Natural killer cell (primary cell): ENCODE measurements at places on chromosomes 1 and 21. TPM values are rescaled to one million over a fixed set of nuclear protein-coding genes. Genes with fewer than 3 reads are reported as not detected.

- no peaks in the 10 kb centered on the region for H3K27me3 ChIP-seq
- no peak overlapping the region for H3K27ac ChIP-seq
- no peak for DNase-seq
These were observed 20.2 kb upstream of the LRRC47 start for GRCh38 chr1:3816331-3817137.

- DNase-seq = no peak
- no peak overlapping the region for H3K4me3 ChIP-seq
- H3K27ac ChIP-seq = no peak overlapping the region
- no peaks in the 10 kb centered on the region for H3K36me3 ChIP-seq
These were observed 208.5 kb downstream of the KCNT2 start for GRCh38 chr1:196399713-196400112.

GRCh38 chr1:12499539-12500240 is 118.3 kb downstream of the DHRS3 start:
- H3K27ac ChIP-seq = no peak overlapping the region
- H3K4me1 ChIP-seq = no peaks in the 10 kb centered on the region
- no peak for DNase-seq
- H3K27me3 ChIP-seq = no peaks in the 10 kb centered on the region

DNA sequence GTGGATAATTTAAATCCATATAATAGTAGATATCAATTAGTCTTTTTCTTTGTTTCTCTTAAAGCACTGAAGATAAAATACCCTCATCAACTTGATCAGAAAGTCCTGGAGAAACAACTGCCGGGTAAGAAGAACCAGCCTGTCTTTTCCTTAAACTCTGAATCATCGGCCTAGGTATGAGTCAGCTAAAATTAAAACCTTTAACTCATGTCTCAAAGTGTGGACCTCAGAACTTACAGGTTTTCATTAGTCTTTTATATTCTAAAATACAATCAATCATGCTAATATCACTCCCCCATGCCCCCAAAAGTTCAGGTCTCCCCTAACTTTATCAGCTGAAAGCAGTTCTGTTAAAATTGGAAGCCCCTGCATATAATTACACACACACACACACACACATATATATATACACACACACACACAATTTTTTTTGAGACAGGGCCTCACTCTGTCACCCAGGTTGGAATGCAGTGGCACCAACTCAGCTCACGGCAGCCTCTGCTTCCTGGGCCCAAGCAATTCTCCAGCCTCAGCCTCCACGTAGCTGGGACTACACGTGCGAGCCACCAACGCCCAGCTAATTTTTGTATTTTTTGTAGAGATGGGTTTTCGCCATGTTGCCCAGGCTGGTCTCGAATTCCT is 61.3 kb downstream of the B3GALNT2 start:
- H3K27me3 ChIP-seq = no peaks in the 10 kb centered on the region
- peaks cover 55% of the 10 kb centered on the region for H3K36me3 ChIP-seq
- no peak overlapping the region for H3K27ac ChIP-seq

DNA sequence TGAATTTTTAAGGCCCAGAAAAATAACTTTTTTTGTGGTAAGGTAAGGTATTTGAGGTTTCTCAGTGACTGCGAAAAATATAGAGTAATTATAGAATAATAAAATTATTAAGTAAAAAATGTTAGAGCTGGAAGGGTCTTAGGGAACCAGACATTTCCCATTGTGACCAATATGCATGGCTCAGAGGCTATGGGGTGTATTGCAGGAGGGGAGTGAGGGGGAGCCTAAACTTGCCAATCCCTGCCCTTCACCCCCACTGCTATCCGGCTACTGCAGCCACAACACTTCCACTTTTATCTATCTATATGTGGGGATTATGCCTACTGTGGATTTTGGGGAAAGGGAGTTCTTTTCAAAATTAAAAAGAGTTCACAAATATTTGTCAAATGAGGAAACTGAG is 7.6 kb upstream of the GADD45A start:
- H3K27me3 ChIP-seq = no peaks in the 10 kb centered on the region
- no peaks in the 10 kb centered on the region for H3K4me1 ChIP-seq
- no peaks in the 10 kb centered on the region for H3K36me3 ChIP-seq
- DNase-seq = no peak
- no peak overlapping the region for H3K27ac ChIP-seq

DNA sequence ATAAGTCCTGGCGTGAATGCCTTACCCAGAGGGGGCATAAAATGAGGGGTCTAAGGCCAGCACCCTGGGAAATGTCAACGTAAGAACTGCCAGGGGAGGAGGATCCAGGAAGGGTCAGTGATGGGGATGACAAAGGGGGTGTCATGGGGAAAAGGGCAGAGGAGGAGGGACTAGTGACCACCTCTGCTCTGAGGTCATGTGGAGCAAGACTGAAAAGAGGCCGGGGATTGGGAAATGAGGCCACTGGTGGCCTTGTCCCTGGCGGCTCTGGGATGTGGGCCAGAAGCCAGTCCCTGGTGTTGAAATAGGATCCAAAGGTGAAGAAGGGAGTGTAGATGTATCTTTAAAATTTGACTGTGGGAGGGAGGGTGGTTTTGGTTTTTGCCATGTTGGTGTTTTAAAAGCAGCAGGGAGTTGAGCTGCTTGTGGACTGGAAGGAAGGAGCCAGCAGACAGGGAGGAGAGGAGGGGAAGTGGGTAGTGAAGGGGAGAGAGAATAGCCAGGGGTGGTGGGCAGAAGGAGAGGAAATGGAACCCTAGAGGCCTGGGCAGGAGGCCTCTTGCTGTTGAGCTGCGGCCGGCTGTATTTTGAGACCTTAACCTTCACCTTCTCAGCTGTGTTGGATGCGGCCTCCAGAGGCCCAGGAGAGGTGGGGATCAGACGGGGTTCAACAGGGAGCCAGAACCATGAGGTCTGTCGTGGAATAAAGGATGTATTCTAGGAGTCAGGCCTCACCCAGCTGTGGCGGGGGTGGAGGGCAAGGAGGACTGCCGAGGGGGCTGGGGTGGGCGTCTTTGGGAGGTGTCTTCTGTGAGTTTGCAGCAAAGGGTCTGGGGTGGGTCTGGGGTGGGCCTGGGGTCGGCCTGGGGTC is 92.5 kb downstream of the DHRS3 start:
- no peak overlapping the region for H3K4me3 ChIP-seq
- no peaks in the 10 kb centered on the region for H3K27me3 ChIP-seq
- DNase-seq = no peak
- no peaks in the 10 kb centered on the region for H3K36me3 ChIP-seq
- no peak overlapping the region for H3K27ac ChIP-seq

The CPLANE2 gene
- 7.6 TPM for total RNA-seq
